ENCODE measurements at places on chromosomes 2 and 18.
A peak's percentile ranks its signal among the peaks of the same experiment; 100 is the strongest.

GRCh38 chr2:214005337-214005736 lies 405.5 kb upstream of the VWC2L start:
- no peak for DNase-seq

- DNase-seq, result peak; percentile 67
These were observed 107.9 kb upstream of the IL1R2 start for GRCh38 chr2:101883860-101884259.

DNA sequence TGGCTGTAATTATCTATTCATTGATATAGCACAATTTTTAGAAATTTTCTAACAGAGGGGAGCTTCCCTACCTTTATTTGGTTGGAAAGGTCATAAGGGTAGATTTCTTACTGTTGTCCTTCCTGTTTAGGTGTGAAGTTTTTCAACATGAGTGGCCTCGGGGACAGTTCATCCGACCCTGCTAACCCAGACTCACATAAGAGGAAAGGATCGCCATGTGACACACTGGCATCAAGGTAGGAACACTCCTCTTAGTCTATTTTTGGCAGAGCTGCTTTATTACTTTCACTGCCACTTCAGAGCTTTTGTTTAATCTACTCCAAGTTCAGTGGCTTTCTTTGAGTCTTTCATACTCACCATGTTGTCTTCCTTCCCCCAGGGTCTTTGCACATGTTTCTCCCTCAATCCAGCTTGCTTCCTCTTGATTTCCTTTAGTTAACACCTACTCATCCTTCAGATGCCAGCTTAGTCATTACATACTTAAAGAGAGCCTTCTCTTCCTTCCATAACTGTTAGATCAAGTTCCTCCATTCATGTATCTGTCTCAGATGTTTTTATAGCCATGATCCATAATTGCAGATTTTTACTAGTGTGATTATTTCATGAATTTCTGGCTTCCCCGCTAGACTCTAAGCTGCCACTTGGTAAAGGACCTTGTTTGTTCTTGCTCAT lies 134.5 kb downstream of the PTRHD1 start:
- DNase-seq, result no peak

GRCh38 chr2:105338020-105338385 lies 663 bp downstream of the C2orf49 start:
- DNase-seq, result no peak

DNA sequence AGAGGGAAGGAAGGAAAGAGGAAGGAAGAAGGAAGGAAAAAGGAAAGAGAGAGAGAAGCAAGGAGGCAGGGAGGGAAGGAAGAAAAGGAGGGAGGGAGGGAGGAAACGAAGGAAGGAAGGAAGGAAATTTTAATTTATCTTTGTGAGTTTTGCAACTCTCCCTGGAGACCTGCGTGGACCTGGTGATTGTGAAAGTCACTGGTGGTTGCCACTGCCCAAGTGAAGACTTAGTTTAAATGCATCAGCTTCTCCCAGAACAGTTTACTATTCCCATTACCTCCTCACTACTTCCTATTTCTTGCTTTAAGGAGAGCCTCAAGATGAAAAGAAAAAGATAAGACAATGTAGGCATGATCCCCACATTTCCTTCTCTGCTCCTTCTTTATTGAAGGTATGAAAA lies 68.8 kb downstream of the ACVR1C start:
- no peak for DNase-seq

- DNase-seq, result no peak
These were observed 19.4 kb upstream of the RMND5A start for GRCh38 chr2:86700690-86701089.

- DNase-seq, result no peak
These were observed 105.9 kb downstream of the SRBD1 start for GRCh38 chr2:45505138-45505537.

- no peak for DNase-seq
These were observed 80.5 kb downstream of the BCL2L11 start for GRCh38 chr2:111201214-111201613.

DNA sequence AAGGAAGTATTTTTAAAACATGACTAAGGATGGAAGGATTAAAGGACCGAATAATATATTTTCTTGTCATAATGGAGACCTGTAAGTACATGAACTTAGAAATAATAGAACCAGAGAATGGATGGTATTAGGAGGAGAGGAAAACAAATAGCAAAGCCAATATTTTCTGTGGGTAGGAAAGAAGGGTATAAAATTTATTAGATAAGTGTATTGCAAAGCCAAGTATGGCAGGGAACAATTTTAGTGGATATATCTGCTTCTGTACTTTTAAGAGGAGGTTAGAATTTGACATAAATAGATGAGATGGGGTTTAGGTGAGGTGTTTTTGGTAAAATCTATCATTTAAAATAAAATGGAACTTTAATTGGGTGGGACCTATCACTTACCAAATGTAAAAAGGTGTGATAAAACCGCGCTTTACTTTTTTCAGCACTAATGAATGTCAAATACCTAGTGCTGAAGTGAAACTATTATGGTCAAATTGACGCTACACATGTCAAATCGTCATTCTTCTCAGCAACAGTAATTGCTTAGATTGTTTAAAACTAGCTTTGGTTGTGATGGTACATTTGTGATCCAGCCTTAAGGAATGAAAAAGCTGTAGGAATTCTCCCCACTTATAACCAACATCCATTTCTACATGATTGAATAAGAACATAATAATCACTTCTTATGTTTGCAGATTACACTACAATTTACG lies 78.1 kb upstream of the ZEB2 start:
- DNase-seq, result no peak

- no peak for DNase-seq
These were observed 93.3 kb upstream of the PAPOLG start for GRCh38 chr2:60662781-60663180.

DNA sequence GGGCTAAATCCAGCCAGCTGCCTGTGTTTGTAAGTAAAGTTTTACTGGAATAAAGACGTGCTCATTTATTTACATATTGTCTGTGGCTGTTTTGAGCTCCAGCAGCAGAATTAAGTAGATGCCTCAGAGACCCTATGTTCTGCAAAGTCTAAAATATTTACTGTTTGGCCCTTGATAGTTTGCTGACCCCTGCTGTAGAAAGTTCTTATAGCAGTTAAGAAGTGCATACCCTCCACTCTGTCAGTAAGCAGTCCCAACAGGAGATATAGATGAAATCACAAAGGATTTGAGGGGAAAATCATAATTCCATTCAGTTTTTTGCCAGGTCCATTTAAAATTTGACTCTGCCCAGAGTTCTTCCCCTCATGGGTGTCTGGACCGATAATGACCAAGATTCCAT lies 50.1 kb upstream of the ITM2C start:
- no peak for DNase-seq

DNA sequence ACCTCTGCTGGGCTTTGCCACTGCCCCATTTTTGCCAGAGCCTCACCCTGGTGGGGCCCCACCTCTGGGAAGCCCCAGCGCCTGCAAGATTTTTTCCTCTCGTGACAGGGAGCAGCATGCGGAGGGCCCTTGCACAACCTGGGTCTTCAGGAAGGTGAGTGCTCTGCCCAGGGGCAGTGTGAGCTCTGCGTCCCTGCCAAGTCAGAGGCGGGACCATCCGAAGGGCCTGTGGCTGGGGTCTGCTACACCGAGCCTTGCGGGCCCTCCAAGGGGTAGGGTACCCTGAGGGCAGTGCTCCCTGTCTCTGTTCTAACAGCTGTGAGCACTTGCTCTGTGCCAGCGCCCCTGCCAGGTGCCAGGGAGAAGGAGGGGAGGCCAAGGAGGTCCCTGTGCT lies 5.8 kb upstream of the ODC1 start:
- DNase-seq, result no peak

- no peak for DNase-seq
These were observed 92.1 kb downstream of the PXDN start for GRCh38 chr2:1652034-1652790.

GRCh38 chr2:60317844-60318243 lies 235.6 kb downstream of the BCL11A start:
- no peak for DNase-seq

GRCh38 chr2:10779776-10780490 lies 32.7 kb downstream of the PDIA6 start:
- no peak for DNase-seq

DNA sequence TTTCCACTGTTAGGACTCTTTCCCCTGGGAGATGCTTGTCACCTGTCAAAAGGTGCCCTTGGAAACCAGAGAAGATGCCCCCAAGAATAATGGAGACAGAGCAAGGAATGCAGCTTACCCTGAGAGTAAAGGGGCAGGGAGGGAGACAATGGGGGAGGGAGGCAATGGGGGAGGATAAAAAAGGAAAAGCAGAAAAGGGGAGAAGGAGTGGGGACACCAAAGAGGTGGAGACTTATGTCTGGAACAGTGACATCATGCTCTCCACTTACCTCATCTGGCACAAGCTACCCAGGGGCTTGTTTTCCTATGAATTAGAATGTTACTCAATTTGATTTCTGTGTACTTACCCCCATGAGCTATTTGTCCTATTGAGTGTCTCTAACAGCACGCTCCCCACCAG lies 67.9 kb downstream of the MRO start:
- DNase-seq, result no peak

DNA sequence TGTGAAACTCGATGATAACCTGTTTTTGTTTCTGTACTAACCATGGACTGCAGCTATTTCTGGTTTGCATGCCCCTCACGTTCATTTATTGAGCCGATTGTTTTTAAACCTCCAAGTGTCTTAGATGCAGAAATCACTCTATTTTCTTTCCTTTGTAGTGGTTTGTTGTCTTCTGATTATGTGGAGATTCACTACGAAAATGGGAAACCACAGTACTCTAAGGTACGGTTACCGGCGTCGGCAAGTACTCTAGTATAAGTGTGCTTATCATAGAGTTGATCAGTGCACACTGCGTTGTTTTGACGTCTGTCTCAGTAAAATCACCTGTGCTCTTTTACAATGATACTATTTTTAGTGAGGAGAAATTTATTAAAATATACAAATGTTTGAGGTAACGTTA lies 87.4 kb downstream of the ADAM23 start:
- DNase-seq, result peak; percentile 41

DNA sequence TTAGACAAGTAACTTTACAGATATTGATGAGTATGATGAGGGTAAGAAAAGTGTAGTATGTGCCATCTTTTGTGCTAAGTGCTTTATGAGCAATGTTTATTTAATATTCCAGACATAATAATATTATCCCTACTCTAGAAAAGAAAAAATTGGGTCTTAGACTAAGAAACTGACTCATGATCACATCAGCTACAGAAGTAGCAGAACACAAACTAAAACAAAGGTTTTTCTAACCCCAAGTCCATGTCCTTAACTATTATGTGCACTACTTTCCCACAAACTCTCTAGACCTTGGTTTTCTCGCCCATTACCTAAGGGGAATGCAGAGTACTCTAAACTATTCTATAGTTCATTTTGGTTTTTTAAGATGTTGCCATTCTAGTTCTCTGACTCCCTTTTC lies 64.5 kb downstream of the BAZ2B start:
- DNase-seq, result no peak

GRCh38 chr2:227653419-227653818 lies 13.2 kb upstream of the SCYGR5 start:
- no peak for DNase-seq

DNA sequence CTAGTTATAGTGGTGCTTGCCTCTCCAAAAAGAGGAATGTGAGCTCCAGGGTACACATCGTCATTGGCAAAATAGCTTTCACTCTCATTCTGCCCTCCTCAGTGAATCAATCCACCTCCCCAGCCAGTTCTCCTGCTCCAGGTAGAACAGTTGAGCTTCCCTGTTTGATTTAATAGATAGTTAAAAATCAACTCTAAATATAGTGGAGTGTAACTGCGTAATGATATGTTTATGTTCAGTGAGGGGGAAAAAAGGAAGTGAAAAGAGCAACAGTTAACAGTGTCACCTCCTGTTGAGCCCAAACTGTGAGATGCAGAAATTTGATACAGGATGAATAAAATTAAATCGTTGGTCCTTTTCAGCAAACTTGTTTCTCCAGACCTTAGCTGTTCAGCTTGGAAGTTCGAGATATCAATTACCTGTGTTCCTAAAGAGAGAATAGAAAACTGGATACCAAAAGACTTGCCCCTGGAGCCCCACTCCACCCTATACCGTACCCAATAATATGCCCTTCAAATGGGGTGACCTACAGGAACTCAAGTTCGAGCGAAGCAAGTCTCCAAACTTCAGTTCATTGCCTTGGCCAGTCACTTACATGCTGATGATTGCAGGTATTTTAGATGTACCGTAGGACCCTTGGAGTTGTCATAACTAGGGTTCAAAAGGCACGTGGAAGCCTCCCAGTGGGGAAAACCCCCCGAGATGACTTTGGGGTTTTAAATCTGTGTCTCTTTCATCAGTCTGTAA lies 708.4 kb downstream of the RNF144A start:
- DNase-seq, result no peak

GRCh38 chr2:149058936-149059335 lies 20.4 kb downstream of the LYPD6B start:
- no peak for DNase-seq

GRCh38 chr2:95063086-95063958 lies 37.8 kb downstream of the MAL start:
- DNase-seq, result no peak

DNA sequence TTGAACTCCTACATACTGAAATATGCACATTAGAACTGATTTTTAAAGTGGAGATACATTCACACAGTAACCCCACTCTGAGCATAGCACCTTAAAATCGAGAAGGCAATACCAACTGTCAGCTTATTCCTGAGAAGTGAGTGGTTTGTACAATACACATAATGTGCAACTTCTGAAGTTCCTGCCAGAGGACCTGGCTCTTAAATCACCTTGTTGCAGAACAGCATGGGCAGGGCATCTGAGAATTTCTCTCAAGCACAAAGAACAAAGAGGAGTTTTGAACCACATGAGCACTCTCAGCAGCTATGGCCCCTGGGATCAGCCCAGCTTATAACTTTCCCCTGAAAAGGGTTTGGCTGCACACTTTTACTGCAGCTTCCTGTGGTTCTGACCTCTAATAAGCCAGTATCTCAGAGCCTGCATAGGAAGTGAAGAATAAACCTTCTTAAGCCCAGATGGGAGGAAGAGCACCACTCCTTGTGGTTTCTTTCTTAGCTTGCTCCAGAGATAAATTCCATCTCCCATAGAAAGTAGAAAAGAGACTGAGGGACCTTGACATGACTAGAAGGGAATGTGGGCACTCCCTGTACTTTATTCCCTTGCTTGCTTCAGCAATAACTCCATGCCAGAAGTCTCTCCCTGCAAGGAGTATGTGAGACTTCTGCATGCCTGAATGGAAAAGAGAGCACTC lies 862.3 kb downstream of the SUCLG1 start:
- no peak for DNase-seq

GRCh38 chr2:231640641-231641111 lies 48.0 kb downstream of the TEX44 start:
- no peak for DNase-seq

DNA sequence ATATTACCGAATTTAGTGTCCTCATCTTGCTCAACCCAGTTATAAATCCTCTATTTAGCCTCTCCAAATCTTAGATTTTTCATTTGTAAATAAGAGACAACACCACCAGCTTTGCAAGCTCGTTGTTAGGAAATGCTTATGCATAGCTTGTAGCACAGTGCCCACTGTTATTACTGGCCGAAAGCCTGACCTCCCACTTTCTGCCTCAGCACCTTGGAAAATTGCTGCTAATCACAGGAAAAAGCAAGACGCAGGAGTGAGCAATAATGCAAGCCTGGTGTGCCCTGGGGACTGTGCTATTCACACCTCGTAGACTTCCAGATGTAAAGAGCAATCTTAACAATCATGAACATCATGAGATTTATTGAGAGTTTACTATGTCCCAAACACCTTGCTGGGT lies 124.2 kb upstream of the ARL4C start:
- no peak for DNase-seq
